T follicular helper cell (primary cell): ENCODE measurements at places on chromosomes 1 and 21.

DNA sequence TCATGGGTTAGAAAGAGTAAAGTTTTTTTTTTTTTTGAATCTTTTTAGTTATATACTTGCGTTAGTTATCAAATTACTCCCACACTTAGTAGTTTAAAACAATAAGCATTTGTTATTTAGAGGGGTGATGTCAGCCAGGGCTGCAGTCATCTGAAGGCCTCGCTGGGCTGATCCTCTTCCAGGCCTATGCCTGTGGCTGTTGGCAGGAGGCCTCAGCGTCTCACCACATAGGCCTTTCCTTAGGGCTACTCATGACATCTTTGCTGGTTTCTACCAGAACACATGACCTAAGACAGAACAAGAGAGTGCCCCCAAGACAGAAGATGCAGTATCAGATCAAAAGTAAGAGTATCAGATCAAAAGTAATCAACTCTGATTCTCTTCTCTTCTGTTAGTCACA, 167.4 kb downstream of the HHAT start:
- DNase-seq: no peak

GRCh38 chr1:235411489-235412486, 44.6 kb downstream of the TBCE start:
- no peak for DNase-seq

GRCh38 chr1:154334079-154335024, 9.0 kb downstream of the ATP8B2 start:
- DNase-seq: no peak

DNA sequence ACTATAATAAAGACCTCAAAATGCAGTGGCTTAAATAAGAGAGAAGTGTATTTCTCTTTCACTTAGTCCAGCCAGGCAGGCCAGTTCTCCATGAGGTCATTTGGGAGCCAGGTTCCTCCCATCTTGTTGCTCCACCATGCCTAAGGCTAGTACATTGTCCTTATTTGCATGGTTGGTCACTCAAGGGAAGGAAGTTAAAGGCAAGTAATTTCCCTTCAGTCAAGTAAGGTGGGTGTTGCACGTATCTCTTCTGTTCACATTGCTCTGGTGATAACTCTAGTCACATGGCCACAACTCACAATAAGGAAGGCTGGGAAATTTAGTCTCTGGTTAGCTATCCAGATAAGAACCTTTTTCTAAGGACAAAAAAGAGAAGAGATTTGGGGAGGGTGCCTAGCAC, 27.2 kb upstream of the TADA1 start:
- no peak for DNase-seq

GRCh38 chr1:205805082-205805711, 7.8 kb downstream of the SLC41A1 start:
- DNase-seq: no peak

- DNase-seq: peak; percentile 13
These were observed 33.1 kb upstream of the DIP2A start for GRCh38 chr21:46425571-46425970.

DNA sequence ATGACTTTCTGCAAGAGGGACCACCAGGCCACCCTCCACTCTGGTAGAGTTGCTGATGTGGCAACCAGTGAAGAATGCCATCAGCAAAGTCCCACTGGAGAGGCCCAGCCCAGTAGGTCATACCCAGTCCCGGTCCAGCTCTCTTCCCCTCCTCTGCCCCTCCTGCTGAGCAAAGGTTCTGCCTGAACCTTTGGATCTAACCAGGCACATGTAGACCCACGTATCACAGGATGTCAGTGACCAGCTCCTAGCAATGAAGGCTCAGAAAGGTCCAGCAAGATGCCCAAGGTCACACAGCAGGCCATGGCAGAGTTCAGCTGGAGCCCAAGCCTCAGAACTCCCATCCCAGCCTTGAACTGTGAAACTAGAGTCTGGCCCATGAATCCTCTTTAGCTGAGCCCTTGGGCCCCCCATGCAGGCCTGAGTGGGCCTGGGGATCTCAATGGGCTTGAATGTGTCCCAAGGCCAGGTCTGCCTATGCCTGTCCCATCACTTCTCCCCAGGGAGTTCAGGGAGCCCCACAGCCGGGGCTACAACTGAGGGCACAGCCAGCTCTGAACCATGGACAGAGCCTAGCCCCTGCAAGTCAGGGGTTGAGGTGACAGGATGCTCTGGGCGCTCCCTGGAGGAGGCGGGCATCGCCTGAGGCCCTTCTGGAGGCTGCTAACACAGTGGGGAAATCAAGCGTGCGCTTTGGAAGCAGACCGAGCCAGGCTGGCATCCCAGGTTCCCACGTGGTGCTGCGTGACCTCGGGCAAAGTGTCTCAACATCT, 21.4 kb upstream of the PADI1 start:
- DNase-seq: no peak

- no peak for DNase-seq
These were observed 27.6 kb upstream of the ARHGAP29 start for GRCh38 chr1:94265011-94265422.

DNA sequence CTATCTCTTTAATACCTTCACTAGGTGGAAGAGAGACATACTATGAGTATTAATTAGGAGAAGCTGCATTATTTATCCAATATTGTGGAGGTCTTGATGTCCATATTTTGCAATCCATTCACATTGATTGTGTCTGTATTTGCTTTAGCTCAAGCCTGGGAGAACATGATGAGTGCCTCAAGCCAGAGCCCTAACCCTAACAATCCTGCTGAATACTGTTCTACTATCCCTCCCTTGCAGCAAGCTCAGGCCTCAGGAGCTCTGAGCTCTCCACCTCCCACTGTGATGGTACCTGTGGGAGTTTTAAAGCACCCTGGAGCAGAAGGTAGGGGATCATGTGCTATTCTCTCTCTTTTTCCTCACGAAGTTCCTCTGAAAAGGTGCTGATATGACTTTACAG, 99.5 kb downstream of the CC2D1B start:
- no peak for DNase-seq

- no peak for DNase-seq
These were observed 1.2 kb upstream of the S100A5 start for GRCh38 chr1:153541641-153542590.

DNA sequence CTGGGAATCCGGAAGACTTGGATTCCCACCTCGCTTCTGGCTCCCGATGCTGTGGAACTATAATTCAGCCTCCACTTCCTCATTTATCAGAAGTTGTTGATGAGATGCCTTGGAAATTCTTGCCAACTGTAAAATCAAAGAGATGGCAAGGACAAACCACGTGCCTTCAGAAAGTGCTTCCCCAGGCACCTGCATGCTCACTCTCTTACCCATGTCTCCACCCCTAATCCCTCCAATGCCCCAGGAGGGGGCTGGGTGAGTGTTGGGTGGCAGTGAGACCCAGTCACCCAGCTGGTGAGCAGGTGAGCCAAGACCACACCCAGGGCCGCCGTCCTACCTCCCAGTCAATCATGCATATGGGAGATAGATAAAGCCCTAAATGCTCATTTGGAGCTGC, 160.8 kb downstream of the PSMG1 start:
- DNase-seq: no peak

- no peak for DNase-seq
These were observed 387.4 kb downstream of the MATN1 start for GRCh38 chr1:30335997-30336390.

GRCh38 chr1:214280386-214281020, 456 bp upstream of the SMYD2 start:
- no peak for DNase-seq
